Progenitor cell of endocrine pancreas (in vitro differentiated cells): ENCODE measurements at places on chromosomes 5 and 9. TPM values are rescaled to one million over a fixed set of nuclear protein-coding genes. Genes with fewer than 3 reads are reported as not detected.

Gene PPP3R2
- total RNA-seq, result not detected in 2 replicates

- H3K4me3 ChIP-seq, result no peak overlapping the region
- H3K27ac ChIP-seq, result no peak overlapping the region
- no peaks in the 10 kb centered on the region for H3K36me3 ChIP-seq
- no peak for DNase-seq
Observed at GRCh38 chr5:63794296-63794695, 167.9 kb downstream of the HTR1A start.

Gene SLC4A9
- total RNA-seq, result 0.31 and 0.58 TPM in 2 replicates

DNA sequence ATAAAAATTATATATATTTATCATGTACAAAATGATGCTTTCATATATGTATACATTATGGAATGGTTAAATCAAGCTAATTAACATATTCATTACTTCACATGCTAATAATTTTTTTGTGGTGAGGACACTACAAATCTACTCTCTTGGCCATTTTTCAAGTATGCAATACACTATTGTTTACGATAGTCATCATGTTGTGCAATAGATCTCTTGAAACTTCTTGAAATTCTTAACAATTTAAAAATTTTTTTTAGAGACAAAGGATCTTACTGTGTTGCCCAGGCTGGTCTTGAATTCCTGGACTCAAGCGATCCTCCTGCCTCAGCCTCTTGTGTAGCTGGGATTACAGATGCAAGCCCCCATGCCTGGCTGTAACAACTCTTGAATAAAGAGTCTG, 45.2 kb upstream of the SHOC1 start:
- H3K27ac ChIP-seq, result no peak overlapping the region
- peaks cover 3% of the 10 kb centered on the region for H3K4me1 ChIP-seq
- H3K36me3 ChIP-seq, result no peaks in the 10 kb centered on the region
- H3K4me3 ChIP-seq, result no peak overlapping the region
- no peak for DNase-seq

DNA sequence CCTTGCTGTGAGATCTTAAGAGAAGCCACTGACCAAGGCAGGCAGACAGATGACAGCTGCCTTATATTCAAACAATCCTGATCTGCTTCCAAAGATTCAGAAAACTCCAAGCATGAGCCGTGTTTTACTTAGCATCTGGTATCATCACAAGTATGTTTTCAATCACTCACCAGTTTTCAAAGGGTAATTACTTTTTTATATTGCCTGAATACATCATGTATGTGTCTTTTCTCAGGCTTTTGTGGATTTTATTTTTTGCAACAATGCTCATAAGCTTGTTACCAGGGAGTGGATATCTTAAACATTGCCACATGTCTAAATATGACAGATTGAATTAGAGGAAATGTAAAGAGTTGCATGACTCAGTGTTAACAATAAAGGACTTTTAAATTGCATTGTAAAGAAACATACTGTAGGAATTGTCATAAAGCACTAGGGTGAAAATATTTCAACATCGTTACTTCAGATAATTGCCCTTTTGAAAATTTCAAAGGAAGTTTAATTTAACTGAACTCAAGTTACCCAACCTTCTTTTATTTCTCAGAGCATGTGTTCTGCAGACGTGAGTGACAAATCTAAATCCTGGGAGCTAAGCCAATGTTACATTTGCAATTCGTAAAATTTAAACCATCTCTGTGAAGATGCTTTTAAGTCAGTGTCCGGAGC, 326.1 kb downstream of the PLK2 start:
- H3K4me1 ChIP-seq, result no peaks in the 10 kb centered on the region
- H3K36me3 ChIP-seq, result no peaks in the 10 kb centered on the region
- DNase-seq, result no peak

Gene GABRA1
- 0.19 TPM in 1 of 2 replicates, not detected in the other for total RNA-seq

Gene HAVCR2
- 0.17 and 0.62 TPM in 2 replicates for total RNA-seq
